Eye (tissue), 1 donor: ENCODE measurements at places on chromosomes 4 and X.

- DNase-seq = no peak
These were observed 442.0 kb upstream of the ADGRL3 start for GRCh38 chr4:60757986-60758680.

GRCh38 chr4:68123525-68123924 is 6.1 kb downstream of the TMPRSS11F start:
- no peak for DNase-seq

DNA sequence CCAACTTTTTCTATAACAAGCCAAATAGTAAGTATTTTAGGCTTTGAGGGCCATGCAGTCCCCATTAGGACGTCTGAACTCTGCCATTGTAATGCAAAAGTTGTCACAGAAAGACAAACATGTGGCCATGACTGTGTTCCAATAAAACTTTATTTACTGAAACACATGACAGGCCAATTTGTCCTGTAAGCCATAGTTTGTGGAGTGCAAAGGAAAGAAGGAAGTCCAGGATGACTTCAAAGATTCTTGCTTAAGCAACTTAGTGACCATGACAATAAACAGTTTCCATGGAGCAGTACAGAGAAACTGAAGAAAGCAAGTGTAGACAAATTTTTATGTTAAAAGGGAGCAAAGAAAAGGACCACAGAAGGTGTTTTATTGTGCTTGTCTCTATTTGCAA is 35.0 kb upstream of the MYOZ2 start:
- no peak for DNase-seq

GRCh38 chrX:43141885-43142284 is 363.9 kb upstream of the PPP1R2C start:
- no peak for DNase-seq

GRCh38 chrX:72687396-72687795 is 26.7 kb downstream of the PHKA1 start:
- no peak for DNase-seq

DNA sequence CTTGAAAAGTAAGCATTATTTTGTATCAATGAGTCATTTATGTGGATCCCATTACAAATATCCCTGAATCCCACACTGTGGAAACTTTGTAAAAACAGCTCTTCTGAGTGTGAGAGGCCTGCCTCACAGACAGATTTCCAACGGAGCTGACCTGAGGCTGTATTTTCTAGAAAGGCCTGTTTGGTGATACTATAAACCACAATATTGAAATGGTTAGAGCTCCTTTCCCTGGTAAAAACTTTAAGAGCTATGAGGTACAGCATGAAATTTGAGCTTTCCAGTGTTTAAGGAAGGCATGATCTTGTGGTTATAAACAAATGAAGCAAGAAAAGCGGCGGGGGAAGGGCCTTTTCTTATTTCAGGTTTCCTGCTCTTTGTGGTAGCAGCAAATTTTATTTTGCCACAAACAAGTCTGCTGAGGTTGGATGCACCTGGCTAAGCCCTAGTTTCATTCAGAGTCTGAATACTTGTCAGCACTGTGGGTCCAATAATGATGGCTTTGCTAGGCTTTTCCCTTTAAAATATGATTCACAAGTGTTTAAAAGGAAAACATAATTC is 86.8 kb upstream of the ETNPPL start:
- DNase-seq = peak; percentile 24

DNA sequence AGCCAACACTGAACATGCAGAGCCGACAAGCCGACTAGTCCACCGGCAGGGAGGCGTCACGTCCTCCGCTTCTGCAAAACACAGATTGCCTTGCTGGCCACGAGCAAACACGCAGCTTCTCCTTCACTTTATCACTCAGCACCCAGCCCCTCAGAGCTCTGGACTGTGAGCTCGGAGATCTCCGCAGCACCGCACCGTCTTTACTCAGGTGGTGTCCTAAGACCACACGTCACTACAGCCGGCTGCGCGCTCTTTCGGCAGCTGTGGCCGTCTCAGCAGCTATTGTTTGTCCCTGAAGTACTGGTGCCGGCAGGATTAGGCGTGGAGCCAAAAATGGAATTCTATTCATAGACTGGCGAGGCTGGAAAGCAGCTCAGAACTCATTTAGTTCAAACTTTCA is 72.0 kb downstream of the FAT1 start:
- peak; percentile 77 for DNase-seq

DNA sequence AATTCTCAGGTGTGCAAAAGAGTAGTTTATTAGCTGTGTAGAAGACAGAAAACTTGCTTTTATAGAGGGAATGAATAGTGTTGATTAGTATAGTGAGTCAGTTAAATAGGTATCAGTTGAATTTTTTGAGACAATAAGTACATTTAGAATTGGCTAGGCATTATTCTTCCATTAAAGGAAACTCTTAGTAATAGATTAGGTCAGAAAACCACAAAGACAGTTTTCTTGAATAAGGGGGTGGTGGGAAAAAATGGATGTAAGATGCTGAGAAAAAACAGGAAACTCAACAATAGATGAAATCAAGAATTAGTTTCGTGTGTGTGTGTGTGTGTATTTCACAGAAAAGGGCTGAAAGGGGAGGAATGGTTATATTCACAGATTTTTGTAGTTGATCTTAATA is 16.8 kb downstream of the CD38 start:
- no peak for DNase-seq

DNA sequence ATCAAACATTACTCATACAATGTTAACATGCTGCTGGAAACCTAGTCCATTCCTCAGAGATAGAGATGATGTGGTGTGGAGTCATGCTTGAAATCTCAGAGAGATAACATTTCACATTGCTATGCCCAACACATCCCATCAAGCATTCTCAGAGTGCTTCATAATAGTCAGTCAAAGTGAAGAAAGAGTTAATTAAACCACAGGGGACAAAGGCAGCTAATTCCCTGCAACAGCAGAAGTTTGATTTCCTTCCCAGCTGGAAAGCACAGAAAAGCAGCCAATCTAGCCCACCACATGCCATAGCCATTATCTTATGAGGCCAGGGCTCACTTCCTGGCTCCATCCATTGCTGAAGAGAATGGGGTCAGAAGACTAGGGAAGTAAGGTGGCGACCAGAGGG is 8.9 kb downstream of the KDR start:
- peak; percentile 42 for DNase-seq

DNA sequence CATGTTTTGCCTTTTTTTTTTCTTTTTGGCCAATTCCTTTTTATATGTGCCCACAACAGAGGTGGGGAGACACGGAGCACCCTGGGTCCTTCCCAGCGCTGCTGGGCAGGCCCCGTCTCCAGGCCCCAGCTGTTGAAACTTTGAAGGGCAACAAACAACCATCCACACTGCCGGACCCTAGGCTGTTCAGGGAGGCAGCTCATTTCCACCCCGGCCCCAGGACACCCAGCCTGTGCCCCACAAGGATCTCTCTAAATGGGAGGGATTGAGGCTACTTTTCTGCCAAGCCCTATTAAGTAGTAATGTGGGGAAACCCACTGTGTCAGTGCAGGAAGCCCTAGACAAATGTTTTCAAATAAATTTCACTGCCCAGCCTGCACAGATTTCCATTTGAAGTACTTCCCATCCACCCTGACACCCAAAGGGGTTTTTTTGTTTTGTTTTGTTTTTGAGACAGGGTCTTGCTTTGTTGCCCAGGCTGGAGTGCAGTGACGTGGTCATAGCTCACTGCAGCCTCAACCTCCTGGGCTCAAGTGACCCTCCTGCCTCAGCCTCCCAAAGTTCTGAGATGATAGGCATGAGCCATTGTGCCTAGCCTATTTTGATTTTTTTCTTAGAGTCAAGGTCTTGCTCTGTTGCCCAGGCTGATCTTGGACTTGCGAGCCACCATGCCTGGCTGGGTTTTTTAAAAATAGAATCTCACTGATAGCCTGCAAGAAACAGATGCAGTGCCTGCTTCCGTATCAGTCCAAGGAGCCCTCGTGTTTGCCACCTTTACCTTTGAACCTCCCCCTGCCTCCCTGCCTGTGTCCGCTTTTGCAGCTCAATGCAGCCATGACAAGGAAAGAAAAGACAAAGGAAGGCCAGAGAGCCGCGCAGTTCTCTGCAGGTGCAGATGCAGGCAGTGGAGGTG is 13.4 kb upstream of the CLCN4 start:
- no peak for DNase-seq

DNA sequence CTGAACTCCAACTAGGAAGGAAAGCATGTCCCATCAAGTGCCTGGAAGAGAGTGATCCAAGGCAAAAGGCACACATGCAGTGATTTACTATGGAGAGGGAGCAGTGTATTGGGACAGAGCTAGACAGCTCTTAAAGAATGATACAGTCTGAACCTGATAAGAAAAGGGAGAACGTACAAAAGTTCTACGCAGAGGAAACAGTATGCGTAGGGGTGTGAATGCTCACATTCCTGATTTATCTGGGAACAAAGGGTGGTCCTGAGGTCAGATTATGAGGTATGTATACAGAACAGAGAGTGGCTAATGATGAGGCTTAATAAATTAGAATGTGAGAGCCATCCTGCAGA is 12.0 kb downstream of the HS3ST1 start:
- no peak for DNase-seq

GRCh38 chr4:120005527-120005926 is 61.1 kb downstream of the MAD2L1 start:
- DNase-seq = no peak
